ENCODE measurements at places on chromosomes 6 and 20.

- DNase-seq: peak; percentile 72
Measured at GRCh38 chr20:36183155-36183944, 28.8 kb downstream of the EPB41L1 start.

DNA sequence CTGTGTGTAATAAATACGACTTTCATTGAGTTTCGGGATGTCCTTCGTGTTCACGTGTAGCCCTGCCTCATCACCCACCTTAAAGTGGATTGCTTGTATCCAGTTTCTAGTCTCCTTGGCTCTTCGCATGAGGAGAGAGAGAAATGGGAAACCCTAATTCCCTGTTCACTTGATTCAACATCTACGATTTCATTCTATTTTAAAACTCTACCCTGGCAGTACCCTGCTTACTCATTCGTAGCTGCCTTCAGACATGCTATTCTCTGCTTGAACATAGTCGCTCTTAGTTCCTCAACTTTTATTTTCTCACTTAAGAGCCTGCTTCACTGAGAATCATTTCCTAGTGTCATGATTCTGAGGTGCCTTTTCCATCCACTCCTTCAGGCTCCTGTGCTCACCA lies 163.6 kb downstream of the EYA4 start:
- no peak for DNase-seq

GRCh38 chr6:108417027-108417426 lies 122.2 kb downstream of the AFG1L start:
- DNase-seq: no peak

- DNase-seq: no peak
Measured at GRCh38 chr6:131059486-131059885, 3.6 kb downstream of the EPB41L2 start.

GRCh38 chr20:22382742-22383141 lies 201.6 kb downstream of the FOXA2 start:
- no peak for DNase-seq

DNA sequence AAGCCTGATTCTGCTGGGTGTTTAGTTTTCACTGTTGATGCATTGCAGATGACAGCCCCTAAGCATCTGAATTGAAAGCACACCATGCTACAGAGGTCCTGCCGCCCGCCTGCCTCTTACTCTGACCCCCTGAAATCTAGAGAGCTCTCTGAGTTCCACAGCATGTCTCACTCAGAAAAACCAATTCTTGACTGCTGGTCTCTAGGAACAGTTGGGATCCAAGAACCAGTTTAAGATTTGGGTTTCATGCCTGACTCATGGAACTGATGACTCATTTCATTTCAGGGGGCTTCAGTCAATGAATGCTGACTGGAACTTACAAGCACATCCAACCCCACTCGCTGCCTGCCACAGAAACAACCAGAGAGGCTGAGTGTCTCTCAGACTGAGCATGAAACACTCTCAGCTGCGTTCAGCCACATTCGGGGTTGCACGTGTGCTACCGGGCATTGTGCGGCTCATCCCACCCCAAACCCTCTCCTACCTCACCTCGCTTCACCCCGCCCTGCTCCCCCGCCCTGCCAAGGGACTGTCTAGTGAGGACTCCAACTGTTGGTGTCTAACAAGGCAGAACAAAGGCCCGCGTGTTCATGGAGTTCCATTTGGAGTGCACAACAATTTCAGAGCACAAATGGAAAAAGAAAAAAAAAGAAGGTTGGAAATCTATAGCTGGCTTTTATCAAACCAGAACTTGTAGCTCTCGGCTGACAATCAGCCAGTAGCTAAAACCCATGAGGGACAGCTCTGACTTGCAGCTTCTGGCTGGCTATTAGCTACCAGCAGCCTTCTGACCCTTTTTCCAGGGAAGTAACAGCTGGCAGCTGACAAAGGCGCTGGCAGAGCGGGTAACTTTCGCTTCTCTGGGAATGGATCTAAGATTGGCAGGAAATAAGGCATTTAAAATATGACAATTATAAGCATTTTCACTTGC lies 20.0 kb upstream of the TRAF3IP2 start:
- DNase-seq: no peak

- no peak for DNase-seq
Measured at GRCh38 chr6:17813542-17813941, 106.8 kb upstream of the NUP153 start.

GRCh38 chr6:53928641-53929040 lies 133.8 kb downstream of the LRRC1 start:
- DNase-seq: no peak

DNA sequence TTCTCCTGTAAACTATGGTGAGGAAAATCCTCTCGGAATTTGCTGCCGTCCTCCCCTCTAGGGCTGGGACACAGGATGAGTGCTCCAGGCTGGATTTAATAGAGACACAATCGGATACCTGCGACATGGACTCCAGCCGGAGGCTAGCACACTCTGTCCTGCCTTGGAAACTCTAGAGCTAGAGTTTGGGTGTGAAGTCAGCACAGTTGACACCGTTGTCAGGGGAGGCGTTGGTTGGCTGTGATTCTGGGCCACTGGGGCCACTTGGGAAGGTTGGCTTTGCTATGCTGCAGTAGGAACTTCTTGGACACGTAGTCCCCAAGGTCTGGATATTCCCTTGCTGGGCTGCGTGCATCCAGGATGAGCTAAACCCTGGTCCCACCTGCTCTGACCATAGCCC lies 169.4 kb downstream of the NRN1 start:
- DNase-seq: no peak

- DNase-seq: no peak
Measured at GRCh38 chr6:18178960-18179615, 23.9 kb downstream of the KDM1B start.

DNA sequence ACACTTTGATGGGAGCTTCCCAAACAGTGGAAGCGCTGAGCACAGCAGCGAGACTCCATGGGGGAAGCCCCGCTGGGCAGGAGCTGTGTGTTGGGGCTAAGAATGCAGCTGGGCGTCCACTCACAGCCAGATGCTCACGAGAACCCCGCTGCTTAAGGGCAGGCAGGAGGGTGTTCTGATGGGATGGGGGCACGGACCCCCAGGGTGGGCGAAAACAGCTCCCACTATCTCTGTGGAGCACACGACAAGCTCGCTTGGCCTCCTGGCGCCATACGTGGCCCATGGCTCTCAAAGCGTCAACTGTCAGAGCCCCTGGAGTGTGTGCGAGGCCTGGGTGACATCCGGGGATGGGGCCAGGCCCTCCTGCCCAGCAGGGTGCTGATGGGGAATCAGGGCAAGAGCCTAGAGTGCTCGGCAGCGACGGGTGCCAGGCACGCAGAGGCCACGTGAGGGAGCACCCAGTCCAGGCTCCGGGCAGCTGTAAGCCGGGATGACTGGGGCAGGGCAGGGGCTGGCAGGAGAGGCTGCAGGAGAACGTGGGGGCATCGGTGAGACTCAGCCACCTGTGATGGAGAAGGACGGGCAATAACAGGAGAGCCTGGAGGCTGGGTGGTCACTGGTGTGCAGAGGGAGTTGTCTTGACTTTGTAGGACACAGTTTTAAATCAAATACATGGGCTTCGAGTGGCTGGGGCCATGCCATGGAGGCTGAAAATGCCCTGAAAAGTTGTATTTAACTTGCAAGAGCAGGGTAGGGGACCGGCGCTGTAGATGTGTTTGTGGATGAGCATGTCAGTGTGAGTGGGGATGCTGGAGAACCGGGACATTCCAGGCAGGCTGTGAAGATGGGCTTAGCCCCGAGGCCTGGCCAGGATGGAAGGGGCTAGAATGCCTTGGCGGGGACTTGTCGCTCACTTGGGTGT lies 27.3 kb downstream of the PYGB start:
- DNase-seq: no peak

DNA sequence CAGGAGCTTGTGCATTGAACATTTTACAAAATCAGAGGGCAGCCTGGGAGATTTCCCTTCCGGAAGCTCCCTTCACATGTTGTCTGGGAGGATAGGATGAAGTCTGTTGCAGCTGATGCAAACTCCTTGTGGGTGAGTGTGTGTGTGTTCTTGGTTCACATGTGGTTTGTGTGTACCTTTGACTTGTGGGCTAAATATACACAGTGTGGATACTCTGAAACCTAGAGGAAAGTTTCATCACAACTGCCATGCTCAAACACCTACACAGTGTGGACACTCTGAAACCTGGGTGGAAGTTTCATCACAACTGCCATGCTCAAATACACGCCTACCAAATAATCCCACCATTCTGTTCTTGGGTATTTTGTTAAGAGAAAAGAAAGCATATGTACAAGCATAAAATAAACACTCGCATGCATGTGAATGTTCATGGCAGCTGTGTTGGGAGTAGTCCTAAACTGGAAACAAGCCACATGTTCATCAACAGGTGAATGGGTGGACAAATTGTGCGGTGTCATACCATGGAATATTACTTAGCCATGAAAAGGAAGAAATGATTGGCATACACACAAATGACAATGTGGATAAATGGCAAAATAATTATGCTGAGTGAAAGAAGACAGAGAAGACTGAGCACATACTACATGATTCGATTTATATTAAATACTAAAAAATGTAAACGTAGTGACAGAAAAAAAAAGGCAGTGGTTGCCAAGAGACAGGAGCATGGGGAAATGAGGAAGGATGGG lies 1.8 kb downstream of the SCP2D1 start:
- DNase-seq: no peak

- no peak for DNase-seq
Measured at GRCh38 chr6:156060013-156060412, 604.4 kb upstream of the NOX3 start.

DNA sequence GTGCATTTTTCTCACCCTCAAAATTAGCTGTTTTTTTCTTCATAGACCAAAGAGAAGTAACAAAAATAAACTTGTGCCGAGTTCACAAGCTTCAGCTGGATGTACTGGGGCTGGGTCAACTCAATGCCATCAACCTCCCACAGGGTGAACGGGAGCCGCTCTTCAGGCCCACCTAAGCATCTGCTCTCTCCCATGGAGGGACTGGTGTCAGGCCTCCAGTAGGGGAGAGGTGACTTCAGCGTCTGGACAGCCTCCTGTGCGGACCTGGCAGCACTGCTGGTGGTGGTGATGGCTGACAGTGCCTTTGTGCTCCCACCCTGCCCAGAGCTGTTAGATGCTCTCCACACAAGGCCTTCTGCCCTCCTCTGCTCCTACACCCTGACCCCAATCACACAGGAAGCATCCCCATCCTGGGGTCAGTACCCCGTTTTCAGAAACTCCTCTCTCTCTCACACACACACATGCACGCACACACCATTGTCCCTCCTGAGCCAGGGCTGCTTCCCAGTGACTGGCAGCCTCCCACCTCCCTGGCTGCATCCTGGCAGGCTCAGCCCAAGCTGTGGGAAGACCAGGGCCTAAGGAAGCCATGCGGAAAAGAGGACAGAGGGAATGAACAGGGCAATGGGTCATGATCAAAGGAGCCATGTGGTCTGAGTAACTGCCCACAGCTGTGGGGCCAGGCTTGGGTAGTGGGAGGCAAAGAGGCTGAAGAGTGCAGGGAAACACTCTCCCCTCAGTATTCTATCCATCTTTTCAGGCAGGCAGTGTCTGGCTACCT lies 17.7 kb downstream of the CST8 start:
- no peak for DNase-seq

All from small intestine (tissue), 16 donors.